ENCODE measurements at places on chromosomes 6 and 20.
A peak's percentile ranks its signal among the peaks of the same experiment; 100 is the strongest.

GRCh38 chr20:4136078-4136966 is 121.0 kb upstream of the RNF24 start:
- no peak for DNase-seq

GRCh38 chr6:145540741-145541140 is 194.6 kb downstream of the EPM2A start:
- DNase-seq, result no peak

GRCh38 chr6:45956663-45957062 is 59.0 kb downstream of the CLIC5 start:
- no peak for DNase-seq

DNA sequence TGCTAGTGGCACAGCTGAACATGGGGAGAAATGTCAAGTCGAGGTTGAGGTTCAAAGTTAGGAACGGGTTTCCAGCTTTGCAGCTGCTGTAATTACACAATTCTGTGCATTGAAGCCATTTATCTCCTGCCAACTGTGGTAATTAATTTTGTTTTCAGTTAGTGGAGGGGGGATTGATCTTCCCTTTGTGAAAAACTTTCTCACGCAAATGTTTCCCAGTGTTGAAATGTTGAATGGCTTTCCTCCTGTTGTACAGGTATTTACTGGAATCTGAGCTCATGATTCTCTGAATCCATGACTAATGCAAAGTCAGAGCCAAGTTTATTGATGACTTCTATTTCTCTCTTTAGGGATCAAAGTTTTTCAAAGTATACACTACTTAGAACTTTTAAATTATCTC is 198.4 kb upstream of the SLC35B3 start:
- no peak for DNase-seq

DNA sequence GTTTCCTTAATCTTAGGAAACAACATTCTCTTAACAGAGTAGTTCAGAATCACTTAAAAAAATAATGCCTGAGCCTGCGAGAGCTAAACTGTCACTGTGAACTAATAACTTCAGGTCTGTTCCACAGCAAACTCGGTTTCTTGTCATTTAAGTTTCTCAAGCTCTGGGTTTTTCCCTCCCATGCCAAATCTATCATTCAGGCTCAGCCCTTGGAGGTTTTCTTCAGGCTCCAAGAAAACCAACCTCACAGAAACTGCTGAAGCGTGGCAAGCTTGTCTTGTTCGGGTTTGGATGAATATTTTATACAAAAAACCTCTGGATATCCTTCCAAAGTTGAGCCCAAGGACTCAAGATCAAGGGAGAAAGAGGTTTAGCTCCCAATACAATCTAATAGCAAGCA is 99.7 kb upstream of the SNX9 start:
- no peak for DNase-seq

DNA sequence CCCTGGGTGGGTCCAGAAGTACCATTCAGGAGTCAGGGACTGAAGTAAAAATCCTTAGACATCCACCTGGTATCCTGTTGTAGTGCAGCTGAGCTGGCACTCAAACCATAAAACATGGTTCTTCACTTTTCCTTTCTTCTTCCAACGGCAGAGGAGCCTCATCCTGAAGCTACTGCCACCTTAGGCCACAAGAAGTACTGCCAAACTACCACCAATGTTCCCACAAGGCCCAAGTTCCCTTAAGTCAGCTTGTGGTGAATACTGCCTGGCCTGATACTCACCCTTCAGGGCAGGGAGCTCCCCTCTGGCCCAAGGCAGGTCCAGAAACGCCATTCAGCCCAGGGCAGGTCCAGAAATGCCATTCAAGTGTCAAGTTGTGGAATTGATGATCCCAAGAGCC is 1053.4 kb upstream of the CITED2 start:
- no peak for DNase-seq

- DNase-seq, result no peak
Observed at GRCh38 chr6:131022691-131023090, 40.4 kb downstream of the EPB41L2 start.

- DNase-seq, result no peak
Observed at GRCh38 chr20:10114598-10114997, 79.8 kb downstream of the ANKEF1 start.

GRCh38 chr6:125953502-125953875 is 3.1 kb upstream of the HINT3 start:
- no peak for DNase-seq

- DNase-seq, result no peak
Observed at GRCh38 chr6:14192216-14192788, 74.7 kb downstream of the CD83 start.

GRCh38 chr6:111967131-111967530 is 86.8 kb upstream of the CCN6 start:
- DNase-seq, result no peak

DNA sequence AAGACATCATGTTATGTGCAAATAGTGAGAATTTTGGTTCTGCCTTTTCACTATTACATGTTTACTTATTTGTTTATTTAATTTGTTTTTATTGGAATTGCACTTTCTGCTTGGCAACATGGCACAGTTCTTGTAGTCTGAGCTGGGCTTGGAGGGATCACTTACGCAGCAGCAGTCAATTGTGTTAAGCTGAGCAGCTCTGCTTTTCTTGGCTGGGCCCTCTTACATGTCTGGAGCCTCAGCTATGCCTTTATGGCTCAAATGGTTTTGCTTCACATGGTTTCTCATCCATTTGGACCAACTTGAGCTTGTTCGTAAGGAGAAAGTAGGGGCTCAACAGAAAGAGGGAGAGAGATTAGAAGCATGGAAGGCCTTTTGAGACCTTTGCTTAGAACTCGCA is 327.5 kb upstream of the EPHA7 start:
- DNase-seq, result no peak

GRCh38 chr6:35311390-35312075 is 13.9 kb downstream of the DEF6 start:
- no peak for DNase-seq

DNA sequence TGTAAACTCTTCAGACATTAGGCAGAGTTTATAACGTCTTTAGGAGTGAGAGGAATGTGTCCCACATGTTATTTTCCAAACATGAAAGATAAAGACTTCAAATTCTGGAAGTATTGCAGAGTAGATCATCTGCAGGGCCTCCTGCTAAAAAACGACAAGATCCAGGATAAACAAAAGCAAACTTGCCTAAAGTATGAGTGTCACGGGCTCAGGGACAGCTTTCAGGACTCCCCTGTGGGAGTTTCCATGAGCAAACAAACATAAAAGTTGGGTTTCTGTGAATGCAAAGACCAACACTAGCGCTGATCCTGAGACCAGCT is 76.9 kb downstream of the TXNDC5 start:
- no peak for DNase-seq

GRCh38 chr6:45371924-45372573 is 5.7 kb downstream of the SUPT3H start:
- no peak for DNase-seq

DNA sequence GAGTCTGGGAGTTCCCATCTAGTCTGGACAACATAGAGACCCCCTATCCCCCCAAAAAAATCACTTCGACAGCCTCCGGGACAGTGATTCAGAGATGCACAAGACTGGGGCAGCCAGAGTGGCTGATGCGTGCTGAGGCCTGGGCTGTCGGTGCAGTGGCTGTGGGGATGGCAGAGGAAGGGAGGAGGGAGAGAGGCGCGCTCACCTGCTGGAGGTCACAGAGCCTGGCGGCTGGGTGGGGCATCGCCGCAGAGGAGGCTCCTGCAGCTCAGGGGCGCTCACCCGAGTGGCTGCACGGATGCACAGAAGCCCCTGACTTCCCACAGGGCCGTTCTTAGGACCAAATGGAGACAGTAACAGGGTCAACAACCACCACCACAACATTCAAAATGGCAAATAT is 182.8 kb downstream of the SMOC2 start:
- DNase-seq, result no peak

- peak; percentile 79 for DNase-seq
Observed at GRCh38 chr6:24991810-24992467, 56.2 kb upstream of the RIPOR2 start.

- DNase-seq, result no peak
Observed at GRCh38 chr6:27280540-27281000, 31.5 kb downstream of the POM121L2 start.

- no peak for DNase-seq
Observed at GRCh38 chr20:62201173-62202082, 18.6 kb downstream of the MTG2 start.

GRCh38 chr20:63072991-63073737 is 66.4 kb upstream of the BHLHE23 start:
- no peak for DNase-seq

DNA sequence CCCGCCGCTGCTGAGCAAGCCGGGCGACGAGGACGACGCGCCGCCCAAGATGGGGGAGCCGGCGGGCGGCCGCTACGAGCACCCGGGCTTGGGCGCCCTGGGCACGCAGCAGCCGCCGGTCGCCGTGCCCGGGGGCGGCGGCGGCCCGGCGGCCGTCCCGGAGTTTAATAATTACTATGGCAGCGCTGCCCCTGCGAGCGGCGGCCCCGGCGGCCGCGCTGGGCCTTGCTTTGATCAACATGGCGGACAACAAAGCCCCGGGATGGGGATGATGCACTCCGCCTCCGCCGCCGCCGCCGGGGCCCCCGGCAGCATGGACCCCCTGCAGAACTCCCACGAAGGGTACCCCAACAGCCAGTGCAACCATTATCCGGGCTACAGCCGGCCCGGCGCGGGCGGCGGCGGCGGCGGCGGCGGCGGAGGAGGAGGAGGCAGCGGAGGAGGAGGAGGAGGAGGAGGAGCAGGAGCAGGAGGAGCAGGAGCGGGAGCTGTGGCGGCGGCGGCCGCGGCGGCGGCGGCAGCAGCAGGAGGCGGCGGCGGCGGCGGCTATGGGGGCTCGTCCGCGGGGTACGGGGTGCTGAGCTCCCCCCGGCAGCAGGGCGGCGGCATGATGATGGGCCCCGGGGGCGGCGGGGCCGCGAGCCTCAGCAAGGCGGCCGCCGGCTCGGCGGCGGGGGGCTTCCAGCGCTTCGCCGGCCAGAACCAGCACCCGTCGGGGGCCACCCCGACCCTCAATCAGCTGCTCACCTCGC is 1.5 kb downstream of the ARID1B start:
- DNase-seq, result no peak

DNA sequence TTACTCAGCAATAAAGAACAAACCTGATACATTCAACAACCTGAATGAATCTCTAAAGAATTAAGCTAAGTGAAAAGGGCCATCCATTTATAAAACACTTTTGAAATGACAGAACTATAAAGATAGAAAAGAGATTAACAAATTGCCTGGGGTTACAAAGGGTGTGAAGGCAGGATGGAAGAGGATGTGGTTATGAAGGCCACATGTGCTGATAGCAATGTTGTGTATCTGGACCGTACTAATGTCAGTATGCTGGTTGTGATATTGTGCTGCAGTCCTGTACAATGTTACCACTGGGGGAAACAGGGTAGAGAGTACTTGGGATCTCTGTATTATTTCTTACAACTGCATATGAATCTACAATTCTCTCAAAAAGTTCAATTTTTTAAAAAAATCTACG is 36.4 kb downstream of the ELOVL5 start:
- no peak for DNase-seq

- no peak for DNase-seq
Observed at GRCh38 chr6:20688710-20689500, 154.6 kb downstream of the CDKAL1 start.

DNA sequence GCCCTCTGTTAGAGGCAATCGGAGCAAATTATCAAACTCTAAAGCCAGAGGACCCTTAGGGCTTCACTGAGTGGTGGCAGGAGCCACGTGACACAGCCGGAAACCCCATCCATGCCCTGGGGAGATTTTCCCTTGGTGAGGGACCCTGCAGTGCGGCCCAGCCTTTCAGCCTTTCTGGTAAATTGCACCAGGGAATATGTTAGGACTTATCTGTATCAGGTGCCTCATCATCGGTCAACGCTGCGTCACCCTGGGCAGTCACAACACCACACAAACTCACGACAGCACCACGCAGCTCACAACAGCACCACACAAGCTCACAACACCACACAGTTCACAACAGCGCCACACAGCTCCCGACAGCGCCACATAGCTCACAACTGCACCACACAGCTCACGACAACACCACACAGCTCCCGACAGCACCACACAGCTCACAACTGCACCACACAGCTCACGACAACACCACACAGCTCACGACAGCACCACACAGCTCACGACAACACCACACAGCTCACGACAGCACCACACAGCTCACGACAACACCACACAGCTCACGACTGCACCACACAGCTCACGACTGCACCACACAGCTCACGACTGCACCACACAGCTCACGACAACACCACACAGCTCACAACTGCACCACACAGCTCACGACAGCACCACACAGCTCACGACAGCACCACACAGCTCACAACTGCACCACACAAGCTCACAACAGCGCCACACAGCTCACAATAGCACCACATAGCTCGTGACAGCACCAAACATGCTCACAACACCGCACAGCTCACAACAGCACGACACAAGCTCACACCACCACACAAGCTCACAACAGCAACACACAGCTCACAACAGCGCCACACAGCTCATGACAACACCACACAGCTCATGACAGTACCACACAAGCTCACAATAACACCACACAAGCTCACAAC is 199.0 kb downstream of the DLL1 start:
- no peak for DNase-seq

DNA sequence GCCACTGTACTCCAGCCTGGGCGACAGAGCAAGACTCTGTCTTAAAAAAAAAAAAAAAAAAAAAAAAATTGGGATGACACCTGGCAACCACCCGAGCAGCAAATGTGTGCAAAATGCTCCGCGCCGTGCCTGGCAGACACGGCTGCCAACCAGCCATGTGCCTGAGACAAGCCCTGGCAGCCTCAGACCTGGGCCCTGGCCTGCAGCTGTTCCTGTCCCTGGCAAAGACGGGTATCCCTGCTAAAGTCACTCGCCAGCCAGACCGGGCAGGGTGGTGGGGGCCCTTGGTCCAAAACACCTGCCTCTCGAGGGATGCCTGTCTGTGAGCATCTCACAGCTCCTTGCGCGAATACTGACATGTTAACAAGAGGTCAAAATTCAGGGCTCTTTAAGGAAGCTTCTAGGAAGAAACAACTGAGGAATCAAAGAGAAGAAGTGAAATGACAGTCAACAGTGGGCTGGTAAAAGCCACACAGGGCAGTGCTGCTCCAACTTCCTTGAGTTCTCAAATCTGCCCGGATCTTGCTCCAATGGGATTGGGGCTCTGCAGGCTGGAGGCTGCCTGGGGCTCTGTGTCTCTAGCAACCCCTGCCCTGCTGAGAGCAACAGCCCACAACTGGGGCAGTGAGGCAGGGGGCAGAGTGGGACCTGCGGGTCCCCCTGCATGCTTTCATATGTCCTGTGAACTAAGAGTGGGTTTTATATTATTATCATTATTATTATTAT is 53.4 kb downstream of the SYTL3 start:
- no peak for DNase-seq

DNA sequence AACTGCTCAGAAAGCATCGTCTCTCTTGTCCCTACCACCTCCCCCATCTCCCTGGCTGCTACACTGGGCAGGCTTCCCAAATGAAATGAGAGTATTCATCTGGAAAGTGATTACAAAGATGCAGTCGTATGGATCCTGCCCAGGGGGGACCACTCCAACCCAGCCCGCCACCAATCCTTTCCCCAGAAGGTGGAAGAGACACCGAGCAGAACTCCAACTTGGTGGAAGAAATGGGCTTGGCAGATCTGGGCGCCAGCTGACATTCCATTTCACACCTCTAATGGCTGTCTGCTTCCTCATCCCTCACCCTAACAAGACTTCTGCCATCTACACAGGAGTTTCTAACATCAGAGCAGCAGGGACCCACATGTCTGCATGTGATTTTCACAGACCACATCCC is 12.7 kb downstream of the PKHD1 start:
- no peak for DNase-seq

- DNase-seq, result no peak
Observed at GRCh38 chr6:36377594-36377993, 9.9 kb downstream of the ETV7 start.

GRCh38 chr6:100105138-100105537 is 111.1 kb upstream of the MCHR2 start:
- no peak for DNase-seq

- DNase-seq, result no peak
Observed at GRCh38 chr6:75065523-75065922, 140.3 kb downstream of the COL12A1 start.
